Stimulated activated CD8-positive, alpha-beta memory T cell treated with anti-CD3 and anti-CD28 coated beads, Interleukin-4, amount 100 ng/mL, for 1 hour (primary cell): ENCODE measurements at places on chromosomes 7 and 10.

GRCh38 chr7:38178695-38179344, 775 bp downstream of the STARD3NL start:
- no peak for DNase-seq

DNA sequence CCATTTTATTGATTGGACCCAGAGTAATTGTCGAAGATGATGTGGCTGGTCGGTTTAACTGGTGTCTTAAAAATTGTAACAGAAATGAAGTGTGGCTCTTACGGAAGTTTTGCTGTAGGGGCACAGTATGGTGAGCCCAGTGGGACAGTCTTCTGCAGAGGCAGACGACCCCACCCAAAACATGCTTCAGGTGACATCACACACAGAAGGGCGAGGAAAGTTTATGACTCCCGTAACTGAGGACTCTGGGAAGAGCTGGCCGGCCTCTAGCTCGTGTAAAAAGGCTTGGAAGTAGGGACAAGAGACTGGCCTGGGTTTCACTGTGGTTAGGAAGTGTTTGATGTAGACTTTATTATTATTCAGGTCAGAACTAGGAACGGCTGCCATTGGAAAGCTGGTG, 73.3 kb downstream of the HTR5A start:
- no peak for DNase-seq

GRCh38 chr10:100802607-100803006, 57.2 kb downstream of the PAX2 start:
- no peak for DNase-seq

DNA sequence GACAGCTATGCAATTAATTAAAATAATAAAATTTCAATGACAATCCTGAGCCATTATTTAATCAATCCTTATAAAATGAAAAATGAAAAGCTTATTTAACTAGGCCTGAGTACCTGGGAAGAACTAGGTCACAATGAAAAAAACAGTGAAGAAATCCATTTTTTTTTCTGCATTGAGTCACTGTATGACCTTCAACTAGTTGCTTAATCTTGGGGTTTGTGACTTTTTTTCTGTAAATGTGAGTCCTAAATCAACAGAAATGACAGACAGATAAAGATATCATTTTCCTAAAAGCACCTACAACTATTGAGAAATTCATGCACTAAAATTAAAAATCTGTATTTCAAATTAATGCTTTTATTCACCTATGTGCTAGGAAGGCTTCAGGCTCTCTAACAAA, 96.8 kb downstream of the TMEM26 start:
- DNase-seq = no peak

DNA sequence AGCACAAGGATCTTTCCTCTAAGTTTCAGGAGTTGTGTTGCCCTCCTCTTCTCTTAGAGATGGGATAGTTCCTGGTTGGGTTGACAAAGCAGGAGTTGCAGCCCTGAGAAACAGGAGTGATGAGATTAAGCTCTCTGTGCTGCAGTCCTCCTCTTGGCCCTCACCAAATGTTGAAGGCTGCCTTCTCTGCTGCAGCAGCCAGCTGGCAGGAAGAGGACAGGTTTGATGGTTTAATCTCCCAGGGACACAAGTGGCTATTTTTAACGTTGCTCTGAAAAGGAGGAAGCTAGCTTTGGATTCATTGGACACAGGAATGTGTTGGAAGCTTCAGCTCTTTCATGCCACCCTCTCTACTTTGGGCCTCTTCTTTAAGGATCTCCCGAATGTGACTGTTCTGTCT, 9.4 kb downstream of the STRIP2 start:
- no peak for DNase-seq

DNA sequence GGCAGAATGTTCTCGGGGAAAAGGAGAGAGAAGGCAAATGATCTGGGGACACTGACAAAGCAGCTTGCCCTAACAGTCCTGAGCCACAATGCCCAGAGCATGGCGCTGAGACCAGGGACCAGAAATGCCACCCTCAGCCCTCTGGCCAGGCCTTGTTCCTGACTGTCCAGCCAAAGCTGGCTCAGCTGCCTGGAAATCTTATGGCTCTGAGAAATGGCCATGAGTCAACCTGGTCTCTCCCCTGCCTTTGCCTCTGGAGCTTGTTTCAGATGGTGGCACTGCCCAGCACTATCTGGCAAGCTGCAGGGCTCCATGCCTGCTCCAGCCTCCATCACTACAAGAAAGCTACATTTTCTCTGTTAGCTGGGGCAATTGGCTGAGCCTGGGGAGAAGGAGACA, 90.5 kb upstream of the PLXNA4 start:
- DNase-seq = no peak

DNA sequence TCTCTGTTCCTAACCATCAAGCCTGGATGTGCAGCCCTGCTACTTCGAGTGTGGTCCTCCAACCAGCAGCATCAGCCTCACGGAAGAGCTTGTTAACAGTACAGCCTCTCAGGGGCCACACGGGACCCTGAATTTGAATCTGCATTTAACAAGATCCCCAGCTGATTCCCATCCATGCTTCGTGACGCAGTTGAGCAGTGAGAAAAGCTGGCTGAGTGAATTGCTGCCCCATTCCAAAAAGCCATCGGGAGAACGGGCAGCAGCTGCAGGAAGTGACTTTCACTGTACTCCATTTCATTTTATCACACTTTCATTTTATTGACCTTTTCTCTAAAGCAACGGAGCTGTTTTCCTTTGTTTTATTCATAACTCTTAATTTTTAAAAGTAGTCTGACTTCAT, 22.5 kb downstream of the FAM171A1 start:
- no peak for DNase-seq

DNA sequence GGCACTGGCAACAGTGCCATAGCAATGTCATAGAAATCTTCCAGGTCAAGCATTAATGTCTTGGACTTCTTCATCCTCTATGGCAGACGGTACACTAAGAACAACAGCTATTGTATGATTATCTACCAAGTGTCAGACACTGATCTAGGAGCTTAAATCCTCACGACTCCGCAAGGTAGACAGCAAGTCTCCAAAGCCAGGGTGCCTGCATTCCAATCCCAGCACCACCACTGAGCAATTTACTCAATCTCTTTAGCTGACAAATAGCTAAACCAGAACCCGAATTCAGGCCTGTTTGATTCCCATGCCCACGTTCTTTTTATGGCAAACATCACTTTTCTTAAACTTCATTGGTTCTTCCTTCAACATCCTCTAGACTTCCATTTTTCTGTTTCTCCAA, 31.8 kb downstream of the DNMBP start:
- no peak for DNase-seq

DNA sequence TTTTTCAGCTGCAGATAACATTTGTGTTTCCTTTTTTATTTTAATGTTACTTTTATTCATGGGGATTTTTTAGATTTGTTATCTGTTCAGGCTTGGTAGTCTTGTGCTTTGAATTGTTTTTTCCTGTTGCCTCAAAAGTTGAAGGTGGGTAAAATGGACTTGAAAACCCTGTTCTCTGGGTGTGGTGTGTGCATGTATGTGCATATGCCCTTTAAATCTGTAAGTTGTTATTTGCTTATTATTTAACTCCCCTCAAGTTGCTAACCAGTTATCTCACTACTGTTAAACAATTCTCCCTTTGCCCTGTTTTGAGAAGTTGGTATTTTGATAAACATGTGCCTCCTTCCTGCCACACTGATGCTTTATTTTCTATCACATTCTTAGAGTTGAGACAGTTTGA, 30.6 kb downstream of the TSPAN14 start:
- no peak for DNase-seq

- DNase-seq = no peak
Measured at GRCh38 chr7:64878684-64879083, 24.4 kb upstream of the ZNF273 start.

- no peak for DNase-seq
Measured at GRCh38 chr10:86520871-86521677, 518 bp downstream of the WAPL start.

DNA sequence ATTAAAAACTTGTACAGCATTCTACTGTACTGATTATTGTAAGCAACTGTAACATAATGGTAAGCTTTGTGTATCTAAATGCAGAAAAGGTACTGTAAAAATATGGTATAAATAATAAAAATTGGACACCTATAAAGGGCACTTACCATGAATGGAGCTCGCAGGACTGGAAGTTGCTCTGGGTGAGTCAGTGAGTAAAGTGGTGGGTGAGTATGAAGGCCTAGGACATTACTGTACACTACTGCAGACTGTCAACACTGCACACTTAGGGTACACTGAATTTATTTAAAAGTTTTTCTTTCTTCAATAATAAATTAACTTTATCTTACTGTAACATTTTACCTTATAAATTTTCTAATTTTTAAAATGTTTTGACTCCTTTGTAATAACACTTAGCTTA, 118.6 kb upstream of the ASAH2 start:
- no peak for DNase-seq

DNA sequence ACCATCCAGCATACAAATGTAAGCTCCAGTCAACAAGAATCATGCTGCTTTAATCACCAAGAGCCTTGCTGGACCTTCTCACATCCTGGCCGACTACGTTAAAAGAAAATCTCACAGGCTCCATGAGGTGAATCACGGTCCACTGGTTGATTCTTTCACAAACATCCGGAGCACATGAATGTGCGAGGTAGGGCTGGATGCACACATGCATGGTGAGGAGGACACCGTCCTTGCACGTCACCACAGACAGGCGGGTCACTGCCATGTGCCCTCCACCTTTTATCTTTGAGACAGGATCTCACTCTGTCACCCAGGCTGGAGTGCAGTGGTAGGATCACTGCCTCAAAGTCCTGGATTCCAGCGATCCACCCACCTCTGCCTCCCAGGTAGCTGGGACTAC, 265.1 kb downstream of the PARD3 start:
- DNase-seq = no peak
